ENCODE measurements at places on chromosomes 13 and 19. TPM values are rescaled to one million over a fixed set of nuclear protein-coding genes. Genes with fewer than 3 reads are reported as not detected.

Gene CLEC17A
- total RNA-seq = not detected

Gene OR7D4
- not detected for total RNA-seq

Gene NR1H2
- total RNA-seq = 84.8 TPM

Gene NAXD
- 22.0 TPM for total RNA-seq

Gene RDH8
- total RNA-seq = not detected

Gene OR4F17
- total RNA-seq = not detected

Gene CEACAM8
- total RNA-seq = not detected

Gene KLK3
- total RNA-seq = not detected

Gene IGFL1
- total RNA-seq = not detected

Gene SPACA4
- total RNA-seq = not detected

All from activated T-helper 1 cell treated with anti-CD3 and anti-CD28 coated beads, Interleukin-12 subunit alpha, Interleukin-12 subunit beta, Interleukin-2, Interleukin-4 antibody, amounts not matched to agents 30 ng/mL and 10 ng/mL and 1 ng/mL, durations not matched to agents 14 hours and 24 hours and 36 hours (primary cell).